ENCODE measurements at places on chromosomes 7 and 10.
A peak's percentile ranks its signal among the peaks of the same experiment; 100 is the strongest.

- DNase-seq, result no peak
Observed at GRCh38 chr7:102129636-102130370, 156.9 kb upstream of the SH2B2 start.

GRCh38 chr7:148253629-148254028, 336.9 kb upstream of the C7orf33 start:
- no peak for DNase-seq

- no peak for DNase-seq
Observed at GRCh38 chr7:52659178-52659577, 376.3 kb upstream of the POM121L12 start.

- DNase-seq, result no peak
Observed at GRCh38 chr7:39749177-39749576, 125.8 kb downstream of the RALA start.

- no peak for DNase-seq
Observed at GRCh38 chr7:13031468-13031867, 344.0 kb downstream of the ARL4A start.

- DNase-seq, result no peak
Observed at GRCh38 chr10:72126872-72127232, 38.5 kb upstream of the SPOCK2 start.

GRCh38 chr7:19091550-19092200, 25.8 kb downstream of the TWIST1 start:
- DNase-seq, result no peak

GRCh38 chr7:23105086-23105643, 420 bp upstream of the KLHL7 start:
- DNase-seq, result no peak

- no peak for DNase-seq
Observed at GRCh38 chr10:31578951-31579350, 259.9 kb downstream of the ZEB1 start.

GRCh38 chr10:54607983-54608382, 193.0 kb downstream of the PCDH15 start:
- no peak for DNase-seq

GRCh38 chr10:35130663-35131062, 4.0 kb downstream of the CREM start:
- DNase-seq, result no peak

DNA sequence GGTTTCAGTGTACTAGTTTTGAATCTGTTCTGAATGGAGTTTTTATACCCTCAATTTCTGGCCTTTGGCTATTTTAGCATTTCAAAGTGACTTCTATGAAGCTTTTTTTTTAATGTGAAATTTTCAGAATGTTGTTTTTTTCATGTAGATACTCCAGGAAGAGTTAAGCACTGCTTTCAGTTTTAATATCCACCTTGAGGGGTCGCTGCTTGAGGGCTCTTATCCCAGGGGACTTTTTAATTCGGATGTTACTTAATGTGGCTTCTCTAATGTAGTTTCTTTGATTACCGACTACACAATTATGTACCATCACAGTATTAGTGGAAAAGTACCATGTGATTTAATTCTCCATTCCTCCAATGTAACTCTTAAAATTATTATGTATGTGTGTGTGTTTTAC, 5.2 kb downstream of the IFIT5 start:
- DNase-seq, result no peak

GRCh38 chr7:151903249-151904032, 26.5 kb upstream of the PRKAG2 start:
- DNase-seq, result no peak

DNA sequence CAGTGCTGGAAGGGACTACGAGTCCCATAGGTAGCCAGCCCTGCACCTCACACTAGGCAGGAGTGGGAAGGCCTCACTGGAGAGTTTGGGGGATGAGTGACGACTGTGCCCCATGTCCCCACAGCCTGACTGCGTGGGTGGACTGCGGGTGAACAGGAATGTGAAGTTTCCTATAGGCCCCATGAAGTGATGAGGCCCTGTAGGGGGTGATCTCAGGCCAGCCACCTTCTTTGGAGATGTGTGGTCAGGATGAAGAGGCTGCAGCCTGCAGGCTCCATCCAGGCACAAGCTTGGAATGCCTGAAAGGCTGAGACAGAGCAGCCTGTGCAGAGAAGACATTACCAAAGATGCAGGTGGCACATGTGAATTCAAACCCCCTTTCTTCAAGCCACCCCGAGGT, 94.9 kb downstream of the CPXM2 start:
- no peak for DNase-seq

DNA sequence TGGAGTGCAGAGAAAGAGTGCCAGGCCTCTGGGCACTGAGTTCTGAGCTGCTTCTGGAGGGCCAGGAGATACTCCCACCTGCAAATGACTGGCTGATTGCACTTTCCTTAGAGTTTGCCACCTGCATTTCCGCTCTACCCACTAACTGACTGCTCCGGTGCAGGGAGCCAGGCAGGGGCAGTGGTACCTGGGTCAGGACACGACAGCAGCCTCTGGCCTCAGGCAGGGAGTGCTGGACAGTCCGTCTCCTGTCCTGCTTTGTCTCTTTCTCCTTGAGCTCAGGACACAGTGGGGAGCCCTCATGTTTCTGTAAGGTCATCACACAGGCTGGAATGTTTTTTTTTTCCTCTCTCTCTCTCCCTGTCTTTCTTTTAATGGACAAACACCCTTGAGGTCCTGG, 252.0 kb downstream of the DPP6 start:
- no peak for DNase-seq

DNA sequence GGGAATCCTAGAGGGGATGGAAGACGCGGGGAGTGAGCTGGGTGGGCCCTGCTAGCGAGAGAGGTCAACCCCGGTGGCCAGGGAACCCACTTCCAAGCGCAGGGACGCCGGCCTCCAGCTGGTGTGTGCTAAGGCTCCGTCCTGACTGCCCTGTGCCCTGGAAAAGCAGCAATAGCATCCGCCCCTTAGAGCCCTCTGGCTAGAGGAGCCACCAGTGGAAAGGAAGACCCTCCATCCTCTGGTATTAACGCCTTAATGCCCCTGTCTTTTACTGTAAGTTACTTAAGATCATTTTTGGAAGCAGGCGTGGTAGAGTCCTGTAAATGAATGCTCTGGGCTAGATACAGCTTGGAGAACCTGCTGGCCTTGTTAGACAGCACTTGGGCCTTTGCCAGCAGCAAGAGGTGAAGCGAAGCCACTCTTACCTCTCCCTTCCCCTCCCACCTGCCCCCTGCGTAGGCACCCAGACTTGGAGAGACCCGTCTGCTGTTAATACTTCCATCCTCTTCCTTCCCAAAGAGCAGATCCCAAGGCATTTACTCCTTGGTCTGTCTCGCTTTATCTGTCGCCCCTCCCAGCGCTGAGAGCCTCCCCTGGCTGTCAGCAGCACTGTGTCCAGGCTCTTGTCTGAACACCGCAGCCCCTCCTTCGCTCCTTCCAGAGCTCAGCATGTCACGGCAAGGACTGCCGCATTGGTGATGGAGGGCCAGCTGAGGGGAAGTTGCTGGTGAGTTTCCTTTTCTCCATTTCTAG, 4.6 kb downstream of the REPIN1 start:
- no peak for DNase-seq

GRCh38 chr10:75304313-75304712, 68.6 kb upstream of the COMTD1 start:
- DNase-seq, result no peak

DNA sequence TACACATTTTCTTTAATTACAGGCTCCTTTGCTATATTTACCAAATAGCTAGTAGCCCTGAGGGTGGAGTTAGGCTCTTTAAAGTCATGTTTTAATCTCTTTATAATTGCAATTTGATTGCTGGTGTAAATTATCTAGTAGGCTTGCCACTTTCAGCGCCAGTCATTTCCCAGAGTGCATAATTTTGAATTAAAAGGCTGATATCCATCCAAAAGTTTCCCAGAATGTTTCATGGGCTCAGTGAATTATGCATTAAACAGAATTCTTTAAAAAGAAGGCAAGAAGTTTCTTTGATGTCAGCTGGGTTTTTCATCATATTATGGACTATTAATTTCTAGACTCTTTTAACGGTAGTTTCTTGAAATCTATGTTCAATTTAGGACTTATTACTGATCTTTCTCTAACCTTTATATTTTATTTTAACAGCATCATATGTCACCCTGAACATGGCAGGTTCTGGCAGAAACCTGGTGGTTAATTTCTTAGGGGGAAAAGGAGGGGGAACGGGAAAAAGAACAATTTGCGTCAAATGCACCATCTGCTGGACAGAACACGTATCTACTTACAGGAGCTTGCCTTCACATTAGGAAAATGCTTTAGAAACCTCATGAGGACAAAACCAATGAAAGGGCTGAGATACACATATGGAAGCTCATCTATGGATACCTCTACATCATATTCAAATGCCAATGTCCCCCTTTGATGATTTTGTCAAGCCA, 171.1 kb downstream of the GRM3 start:
- no peak for DNase-seq

DNA sequence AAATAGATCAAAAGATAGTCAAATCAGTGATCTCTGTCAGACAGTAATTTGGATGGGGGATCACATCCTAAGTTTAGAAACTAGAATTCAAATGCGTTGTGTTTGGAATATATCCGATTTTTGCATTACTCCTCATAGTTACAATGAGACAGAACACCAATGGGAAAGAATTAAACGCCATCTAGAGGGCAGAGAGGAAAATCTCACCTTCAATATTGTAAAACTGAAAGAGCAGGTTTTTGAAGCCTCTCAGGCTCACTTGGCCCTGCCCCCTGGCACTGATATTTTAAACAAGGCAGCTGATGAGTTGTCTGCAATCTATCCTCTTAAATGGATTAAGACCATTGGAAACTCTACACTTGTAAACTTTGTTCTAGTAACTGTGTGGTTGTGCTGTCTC, 17.7 kb downstream of the FRG2B start:
- DNase-seq, result no peak

DNA sequence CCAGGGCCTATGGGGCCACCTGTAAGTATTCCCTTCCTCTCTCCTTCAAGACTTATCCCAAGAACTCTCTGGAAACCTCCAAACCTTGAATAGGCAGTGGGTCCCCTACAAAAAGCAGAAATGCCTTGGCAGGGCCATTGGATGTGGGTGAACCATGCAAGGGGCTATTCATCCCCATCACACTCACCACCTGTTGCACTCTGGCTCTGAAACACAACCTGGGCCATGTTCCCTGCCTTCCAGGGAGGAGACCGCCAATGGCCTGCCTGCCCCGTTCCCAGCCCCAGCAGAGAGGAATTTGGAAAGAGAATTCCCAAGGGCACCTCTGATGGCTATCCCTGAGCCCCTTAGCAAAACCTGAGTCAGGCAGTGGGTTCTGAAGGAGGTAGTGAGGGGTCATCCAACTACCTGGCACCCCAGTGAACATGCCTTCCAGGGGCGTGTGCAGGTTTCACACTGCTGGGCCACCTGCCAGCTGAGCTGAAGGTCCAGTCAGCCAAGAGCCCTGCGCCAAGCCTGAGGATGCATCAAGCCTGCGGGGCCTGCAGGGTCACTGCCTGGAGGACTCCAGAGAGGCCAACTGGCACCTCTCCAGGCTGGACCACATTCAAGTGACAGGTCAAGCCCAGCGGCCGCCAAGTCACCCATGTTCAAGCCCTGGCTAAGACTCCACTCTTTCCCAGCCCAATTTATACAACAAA, 101.3 kb downstream of the COL13A1 start:
- DNase-seq, result no peak

DNA sequence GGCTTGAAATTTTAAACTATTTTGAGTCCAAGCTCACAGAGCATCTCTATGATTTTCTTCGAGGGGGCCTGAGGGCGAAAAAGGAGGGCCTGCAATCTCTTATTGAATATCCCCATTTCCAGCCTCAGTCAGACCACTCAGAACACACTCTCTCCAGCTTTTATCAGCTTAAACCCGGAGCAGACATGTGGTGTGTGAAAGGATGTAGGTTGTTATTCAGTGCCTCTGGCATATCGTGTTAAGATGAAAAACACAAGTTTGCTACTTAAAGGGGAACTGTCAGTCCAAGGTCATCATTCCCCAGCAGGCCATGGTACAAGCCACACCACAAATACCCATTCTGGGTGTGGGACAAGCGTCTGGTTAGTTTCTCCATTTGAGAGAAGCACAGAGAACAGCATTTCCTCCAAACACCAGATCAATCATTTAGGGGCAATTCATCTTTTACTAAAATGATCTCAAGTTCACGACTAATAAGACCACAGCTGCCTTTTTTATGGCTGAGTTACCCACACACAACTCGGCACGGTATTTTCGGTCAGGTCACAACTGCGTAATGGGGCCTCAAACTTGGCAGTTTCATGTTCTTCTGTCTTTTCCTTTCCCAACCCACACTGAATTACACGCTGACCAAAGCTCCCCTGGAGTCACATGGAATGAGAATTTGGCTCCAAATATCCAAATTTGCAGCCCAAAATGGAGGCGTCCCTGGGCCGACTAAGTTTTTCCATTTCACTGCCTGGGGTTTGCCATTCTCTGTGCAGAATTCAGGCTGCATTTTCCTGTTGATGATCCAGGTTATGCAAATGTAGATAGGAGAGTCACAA, 188.4 kb downstream of the SEM1 start:
- no peak for DNase-seq

DNA sequence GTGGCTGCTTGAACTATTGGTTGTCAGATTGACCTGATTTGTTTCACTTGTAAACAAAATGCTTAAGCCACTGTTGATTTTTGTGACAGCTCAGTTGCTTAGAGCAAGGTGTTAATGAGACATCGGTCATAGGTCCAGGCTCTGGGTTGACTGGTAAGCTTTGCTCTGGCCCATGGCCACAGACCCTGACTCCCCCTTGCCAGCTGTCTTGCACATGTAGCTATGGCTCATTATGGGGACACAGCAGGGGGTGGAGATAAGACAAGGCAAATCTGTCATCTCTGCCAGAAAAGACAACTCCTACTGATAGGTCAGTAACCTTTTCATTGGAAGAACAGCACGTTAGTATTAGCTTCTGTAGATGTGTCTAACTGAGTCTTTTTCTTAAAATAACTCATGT, 95.3 kb downstream of the KAT6B start:
- DNase-seq, result no peak

GRCh38 chr10:121974535-121975294, at the start of gene NSMCE4A:
Gene NSMCE4A (minus strand): TSS chr10:121975217. CDS start chr10:121975165, 52 bp downstream.
- peak; percentile 45 for DNase-seq

DNA sequence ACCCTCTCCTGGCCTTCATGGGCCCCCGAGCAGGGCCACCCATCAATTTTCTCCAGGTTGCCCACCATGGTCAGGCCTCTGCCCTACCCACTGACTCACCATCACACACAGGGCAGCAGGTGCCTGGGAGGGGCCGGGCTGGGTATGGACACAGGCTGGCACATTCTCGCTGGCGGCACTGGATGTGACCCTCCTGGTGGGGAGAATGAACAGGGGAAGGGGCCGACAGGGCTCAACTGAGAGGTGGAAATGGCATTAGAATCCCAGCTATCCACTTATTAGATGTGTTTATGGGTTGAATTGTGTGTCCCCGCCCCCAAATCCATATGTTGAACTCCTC, 16.4 kb downstream of the KCP start:
- DNase-seq, result no peak

DNA sequence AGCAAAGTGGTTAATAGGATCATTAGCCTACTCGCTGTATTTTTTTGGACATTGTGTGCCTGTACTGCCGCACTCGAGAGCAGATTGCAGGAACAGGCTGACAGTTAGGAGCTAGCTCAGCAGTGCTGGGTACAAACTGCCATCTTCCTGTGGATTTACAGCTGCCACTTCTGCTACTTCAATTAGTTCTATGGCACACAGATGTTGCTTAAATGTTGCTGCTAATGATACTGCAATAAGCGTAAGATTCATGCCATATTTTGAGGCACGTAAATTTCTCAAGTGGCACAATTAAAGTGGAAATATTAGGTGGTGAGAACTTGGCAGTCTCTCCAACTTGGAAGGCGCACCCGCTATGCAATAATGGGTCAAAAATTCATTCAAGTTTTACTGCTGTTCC, 171.9 kb downstream of the EBF3 start:
- DNase-seq, result no peak

GRCh38 chr7:2018569-2019460, 213.9 kb downstream of the MAD1L1 start:
- DNase-seq, result no peak

GRCh38 chr7:44472843-44473242, 17.6 kb downstream of the NUDCD3 start:
- DNase-seq, result no peak
